Immature natural killer cell (primary cell): ENCODE measurements at places on chromosomes 16 and 17. TPM values are rescaled to one million over a fixed set of nuclear protein-coding genes. Genes with fewer than 3 reads are reported as not detected.

The SOCS1 gene
- 14.5 TPM for polyA plus RNA-seq

The TCAP gene
- polyA plus RNA-seq = not detected

The STAT3 gene
- 127 TPM for polyA plus RNA-seq

GRCh38 chr17:55237841-55238178, 26.9 kb upstream of the HLF start:
- peaks cover 22% of the 10 kb centered on the region for H3K4me1 ChIP-seq
- peak overlapping the region; percentile 53 for H3K27ac ChIP-seq
- peak; percentile 2 for DNase-seq
- no peaks in the 10 kb centered on the region for H3K36me3 ChIP-seq
- H3K4me3 ChIP-seq = peak overlapping the region; percentile 77

The SLC16A13 gene
- polyA plus RNA-seq = 2.1 TPM

- H3K4me3 ChIP-seq = no peak overlapping the region
- H3K4me1 ChIP-seq = no peaks in the 10 kb centered on the region
- peaks cover 5% of the 10 kb centered on the region for H3K36me3 ChIP-seq
- no peak overlapping the region for H3K27ac ChIP-seq
- no peak for DNase-seq
These were observed 242.0 kb downstream of the FTO start for GRCh38 chr16:53945996-53946395.
